AG04450 (cell line): ENCODE measurements at places on chromosomes 6 and 20. TPM values are rescaled to one million over a fixed set of nuclear protein-coding genes. Genes with fewer than 3 reads are reported as not detected.

Gene CRISP3
- polyA plus RNA-seq = not detected in 2 replicates

Gene ERVFRD-1
- not detected in 2 replicates for polyA plus RNA-seq

Gene IL17F
- not detected in 2 replicates for polyA plus RNA-seq

Gene TGM2
- polyA plus RNA-seq = 326 and 398 TPM in 2 replicates

Gene MCCD1
- not detected in 2 replicates for polyA plus RNA-seq

Gene LY86
- not detected in 2 replicates for polyA plus RNA-seq

Gene MRAP2
- not detected in 2 replicates for polyA plus RNA-seq

Gene MTHFD1L
- 62.4 and 69.1 TPM in 2 replicates for polyA plus RNA-seq

Gene CDSN
- not detected in 2 replicates for polyA plus RNA-seq

Gene OTOR
- polyA plus RNA-seq = not detected in 2 replicates

Gene BPIFB2
- not detected in 2 replicates for polyA plus RNA-seq

Gene UNC93A
- polyA plus RNA-seq = not detected in 2 replicates

Gene HLA-DRB1
- not detected in 2 replicates for polyA plus RNA-seq

DNA sequence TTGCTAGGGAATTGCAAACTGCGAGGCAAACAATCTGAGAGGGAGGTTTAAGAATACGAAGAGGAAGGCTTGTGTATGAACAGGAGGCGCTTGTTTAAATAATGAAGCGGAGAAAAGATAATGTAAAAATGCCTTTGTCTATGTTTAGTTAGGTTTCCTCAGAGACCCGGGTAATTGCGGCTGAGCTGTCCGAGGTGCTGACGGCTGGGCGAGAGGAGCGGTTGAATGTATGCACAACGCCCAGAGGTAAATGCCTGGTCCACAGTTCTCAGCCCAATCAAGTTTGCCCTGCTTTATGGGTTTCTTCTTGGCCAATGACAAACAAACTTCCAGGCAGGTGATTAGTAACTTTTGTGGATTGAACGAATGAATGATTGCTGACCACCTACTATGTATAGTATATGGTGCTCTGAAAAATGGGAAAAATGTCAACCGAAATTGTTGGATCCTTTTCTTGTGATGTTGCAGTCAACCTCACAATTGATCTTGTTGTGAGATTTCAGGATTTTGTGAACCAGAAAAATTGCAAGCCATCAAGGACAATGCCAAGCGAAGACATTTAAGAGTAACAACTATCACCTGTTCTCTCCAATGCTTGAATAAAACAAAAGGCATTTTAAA lies 38.3 kb upstream of the SLC32A1 start:
- DNase-seq = peak; percentile 6

GRCh38 chr20:49484180-49485140 lies 2.0 kb upstream of the KCNB1 start:
- DNase-seq = peak; percentile 32

DNA sequence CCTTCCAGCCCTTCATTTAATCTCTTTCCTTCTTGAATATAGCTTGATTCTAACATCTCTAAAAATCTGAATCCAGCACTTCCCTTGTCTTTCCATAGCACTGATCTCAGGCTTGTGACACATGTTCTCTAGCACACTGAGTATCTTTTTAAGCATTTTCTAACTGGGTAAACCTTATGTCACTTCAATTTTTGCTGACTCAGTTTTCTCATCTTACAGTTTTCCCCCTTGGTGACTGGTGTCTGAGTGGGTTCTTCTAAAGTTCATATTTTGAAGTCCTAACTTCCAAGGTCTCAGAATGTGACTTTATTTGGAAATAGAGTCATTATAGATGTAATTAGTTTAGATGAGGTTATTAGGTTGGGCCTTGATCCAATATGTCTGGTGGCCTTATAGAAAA lies 153.9 kb downstream of the PAK5 start:
- DNase-seq = no peak

DNA sequence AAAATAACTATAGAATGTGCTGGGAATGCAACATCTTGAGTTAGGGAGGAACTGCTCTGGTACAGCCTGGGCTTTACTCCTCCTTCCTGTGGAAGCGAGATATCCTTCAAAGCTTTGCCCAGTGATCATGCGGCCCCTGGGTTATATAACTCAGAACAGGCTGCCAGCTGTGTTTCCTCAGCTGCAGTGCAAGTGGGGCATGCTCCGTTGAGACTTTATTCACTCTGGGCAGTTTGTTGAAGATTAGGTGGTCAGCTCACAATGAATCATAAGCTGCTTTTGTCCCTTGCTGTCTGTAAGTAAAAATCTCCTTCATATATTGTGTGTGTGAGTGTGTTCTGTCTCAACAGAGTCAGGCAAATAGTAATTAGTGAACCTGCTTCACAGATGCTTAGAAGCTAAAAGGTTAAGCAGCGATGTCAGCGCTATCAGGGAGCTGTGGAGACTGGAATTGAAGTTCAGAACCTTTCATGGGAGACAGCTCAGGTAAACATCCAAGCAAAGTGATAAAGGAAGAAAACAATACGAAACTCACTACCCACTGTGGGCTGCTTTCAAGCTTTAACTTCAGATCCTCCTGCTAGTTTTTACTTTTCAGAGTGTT lies 688.4 kb downstream of the HTR1B start:
- no peak for DNase-seq

DNA sequence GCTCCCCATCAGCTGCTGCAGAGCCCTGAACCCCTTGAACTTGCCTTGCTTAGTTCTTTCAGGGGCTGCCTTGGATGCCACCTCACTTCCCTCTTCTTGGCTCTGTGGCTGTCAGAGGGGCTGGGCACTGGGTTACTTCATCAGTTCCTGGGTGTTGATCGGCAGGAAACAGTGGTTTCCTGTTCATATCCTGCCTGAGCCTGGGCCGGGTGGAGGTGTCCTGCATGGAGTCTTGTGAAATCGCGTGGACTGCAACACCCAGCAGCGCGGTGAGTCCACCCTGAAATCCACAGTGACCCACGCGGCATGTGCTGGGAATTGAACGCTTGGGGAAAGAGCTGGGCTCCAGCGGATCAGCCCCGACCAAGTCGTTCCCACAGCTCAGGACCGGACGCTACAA lies 97.5 kb downstream of the CDH26 start:
- DNase-seq = no peak

DNA sequence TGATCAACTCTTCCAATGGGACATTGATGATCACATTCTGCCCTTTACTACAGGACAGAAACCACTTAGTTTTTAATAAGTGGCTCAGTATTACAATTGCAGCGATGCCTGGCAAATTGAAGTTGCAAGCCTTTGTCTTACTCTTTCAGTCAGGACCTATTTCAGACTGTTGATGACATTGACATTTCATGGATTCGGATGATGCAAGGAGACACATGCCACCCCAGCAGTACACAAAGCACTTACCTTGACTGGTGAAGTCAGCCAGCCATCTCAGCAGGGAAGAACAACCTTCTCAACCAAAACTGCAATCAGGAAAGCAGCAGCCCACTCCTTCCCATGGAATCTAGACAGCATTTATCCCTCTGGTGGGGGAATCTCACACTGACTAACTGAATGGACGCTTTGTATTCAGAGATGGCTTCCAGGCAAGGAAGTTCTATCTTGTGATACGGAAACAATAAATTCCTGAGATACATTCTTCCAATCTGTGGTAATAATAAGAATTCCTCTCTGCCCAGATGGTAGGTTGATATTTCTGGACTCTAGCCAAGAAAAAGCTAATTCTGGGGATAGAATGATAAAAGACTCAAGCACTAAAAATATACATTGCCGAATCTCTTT lies 24.8 kb downstream of the NFYA start:
- DNase-seq = no peak

- peak; percentile 51 for DNase-seq
These were observed 98.3 kb downstream of the HAO1 start for GRCh38 chr20:7841971-7842310.

DNA sequence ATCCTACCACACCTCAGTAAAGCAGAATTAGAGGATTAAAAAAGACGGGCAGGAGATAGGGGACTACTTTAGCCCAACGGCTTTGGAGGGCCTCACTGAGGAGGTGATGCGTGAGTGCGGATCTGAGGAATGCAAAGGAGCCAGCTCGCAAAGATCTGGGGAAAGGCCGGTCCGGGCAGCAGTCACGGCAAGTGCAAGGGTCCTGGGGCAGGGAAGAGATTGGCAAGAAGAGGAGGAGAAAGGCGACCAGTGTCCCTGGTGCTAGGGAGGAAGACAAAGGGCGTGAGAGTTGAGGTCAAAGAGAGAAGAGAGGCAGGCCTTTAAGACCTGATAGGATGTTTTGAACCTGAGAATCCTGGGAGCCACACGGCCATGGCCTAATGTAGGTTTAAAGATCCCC lies 86.8 kb downstream of the KCNB1 start:
- DNase-seq = no peak

DNA sequence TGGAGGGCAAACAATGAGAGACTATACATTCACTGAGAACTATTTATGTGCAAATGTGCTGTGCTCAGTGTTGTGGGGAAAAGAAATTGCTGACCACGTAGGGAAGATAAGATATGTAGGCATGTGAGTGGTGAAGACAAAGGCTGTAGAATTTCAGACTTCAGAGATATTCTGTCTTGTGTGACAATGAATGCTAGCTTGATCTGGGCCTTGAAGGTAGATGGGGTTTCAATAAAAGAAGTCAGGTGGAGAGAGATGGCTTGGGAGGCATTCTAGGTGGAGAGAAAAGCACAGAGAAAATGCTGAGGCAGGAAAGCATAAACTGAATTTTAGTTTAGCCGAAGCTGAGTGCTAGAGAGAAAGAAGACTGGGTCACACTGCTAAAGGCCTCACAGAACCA lies 56.8 kb upstream of the EEF1A1 start:
- no peak for DNase-seq

DNA sequence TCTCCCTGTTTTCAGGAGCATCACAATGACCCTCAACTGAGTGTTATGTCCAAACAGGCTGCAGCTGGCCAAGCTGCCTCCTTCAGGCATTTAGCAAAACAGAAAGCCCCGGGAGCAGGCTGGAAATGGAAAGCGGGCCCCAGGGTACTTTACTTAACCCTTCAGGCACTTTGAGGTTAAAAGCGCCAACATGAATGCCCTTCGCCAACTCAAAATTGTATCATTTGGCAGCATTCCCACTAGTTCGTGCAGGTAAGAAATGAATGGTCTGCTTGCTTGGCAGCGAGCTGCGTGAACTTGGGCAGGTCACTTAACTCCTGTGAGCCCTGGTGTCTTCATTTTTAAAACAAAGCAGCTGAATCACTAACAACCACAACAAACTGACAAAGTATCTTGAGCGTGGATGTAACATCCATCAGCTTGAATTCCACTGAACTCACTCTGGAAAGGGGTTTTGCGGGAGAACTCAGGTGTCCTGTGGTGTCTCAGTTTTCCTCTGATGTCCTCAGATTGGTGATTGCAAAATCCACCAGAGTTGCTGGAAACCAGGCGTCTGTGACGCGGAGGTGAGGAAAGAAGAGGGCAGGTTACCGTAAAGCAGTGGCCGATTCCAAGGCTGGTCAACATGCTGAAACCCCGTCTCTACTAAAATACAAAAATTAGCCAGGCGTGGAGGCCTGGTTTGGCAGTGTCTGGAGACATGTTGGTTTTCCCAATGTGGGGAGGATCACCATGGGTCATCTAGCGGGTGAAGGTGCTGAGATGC lies 118.8 kb upstream of the ZNF217 start:
- DNase-seq = no peak

- no peak for DNase-seq
These were observed 102.5 kb downstream of the PPP1R14C start for GRCh38 chr6:150245148-150245935.

DNA sequence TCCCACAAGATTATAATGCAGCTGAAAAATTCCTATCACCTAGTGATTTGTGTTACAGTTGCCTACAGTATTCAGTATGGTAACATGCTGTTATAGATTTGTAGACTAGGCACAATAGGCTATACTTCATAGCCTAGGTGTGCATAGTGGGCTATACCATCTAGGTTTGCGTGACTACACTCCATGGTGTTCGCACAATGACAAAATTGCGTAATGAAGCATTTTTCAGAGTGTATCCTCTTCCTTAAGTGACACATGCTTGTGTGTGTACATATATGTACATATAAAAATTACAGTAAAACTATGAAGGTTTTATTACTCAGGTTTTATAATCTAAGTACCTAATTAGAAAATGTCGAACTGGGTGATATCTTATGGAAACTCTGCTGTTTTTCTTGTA lies 133.0 kb downstream of the FARS2 start:
- no peak for DNase-seq

GRCh38 chr6:89015971-89016370 lies 52.6 kb upstream of the RNGTT start:
- no peak for DNase-seq

- no peak for DNase-seq
These were observed 109.1 kb downstream of the MAN1A1 start for GRCh38 chr6:119240257-119241110.

DNA sequence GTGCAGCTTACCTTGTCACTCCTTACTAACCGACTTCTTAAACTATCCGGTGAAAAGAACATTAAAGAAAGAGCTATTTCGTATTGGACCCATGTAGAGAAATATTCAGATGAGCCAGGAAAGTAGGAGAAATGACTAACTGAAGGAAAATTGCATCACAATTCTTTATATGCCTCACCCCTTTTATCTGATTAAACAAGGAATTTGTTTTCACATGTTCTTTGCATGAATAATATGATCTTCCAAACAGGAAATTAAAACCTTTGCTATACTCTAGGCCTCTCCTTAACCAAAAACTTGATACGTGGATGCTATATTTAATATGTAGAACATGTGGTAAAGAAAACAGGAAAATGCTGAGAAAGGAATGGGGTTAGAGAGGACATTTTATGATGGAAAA lies 41.9 kb upstream of the LRRC1 start:
- peak; percentile 7 for DNase-seq

GRCh38 chr6:36853325-36853724 lies 14.1 kb upstream of the CPNE5 start:
- peak; percentile 62 for DNase-seq

- DNase-seq = no peak
These were observed 506 bp downstream of the CITED2 start for GRCh38 chr6:139373928-139374356.

GRCh38 chr6:118865100-118865391 lies 28.9 kb upstream of the ASF1A start:
- no peak for DNase-seq

- DNase-seq = no peak
These were observed 301.3 kb downstream of the TFAP2B start for GRCh38 chr6:51120016-51120415.
